Foreskin melanocyte (primary cell): ENCODE measurements at places on chromosomes 12 and 14.

GRCh38 chr14:54447231-54447692 lies 6.1 kb upstream of the CNIH1 start:
- DNase-seq, result no peak

- DNase-seq, result no peak
Measured at GRCh38 chr14:72736308-72736707, 157.6 kb downstream of the DPF3 start.

DNA sequence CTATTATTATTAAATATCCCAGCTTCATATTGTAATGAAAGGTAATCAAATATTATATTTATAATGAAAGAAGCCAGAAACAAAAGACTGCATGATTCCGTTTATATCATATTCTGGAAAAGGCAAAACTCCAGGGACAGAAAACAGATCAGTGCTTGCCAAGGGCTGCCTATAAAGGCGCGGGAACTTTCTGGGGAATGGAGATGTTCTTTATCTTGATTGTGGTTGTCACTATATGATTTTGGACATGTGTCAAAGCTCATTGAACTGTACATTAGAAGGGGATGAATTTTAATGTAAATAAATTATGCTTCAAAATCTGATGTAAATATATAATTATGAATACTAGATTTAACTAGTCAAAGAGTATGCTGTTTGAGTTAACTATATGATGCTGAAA lies 115.4 kb upstream of the KRAS start:
- no peak for DNase-seq

DNA sequence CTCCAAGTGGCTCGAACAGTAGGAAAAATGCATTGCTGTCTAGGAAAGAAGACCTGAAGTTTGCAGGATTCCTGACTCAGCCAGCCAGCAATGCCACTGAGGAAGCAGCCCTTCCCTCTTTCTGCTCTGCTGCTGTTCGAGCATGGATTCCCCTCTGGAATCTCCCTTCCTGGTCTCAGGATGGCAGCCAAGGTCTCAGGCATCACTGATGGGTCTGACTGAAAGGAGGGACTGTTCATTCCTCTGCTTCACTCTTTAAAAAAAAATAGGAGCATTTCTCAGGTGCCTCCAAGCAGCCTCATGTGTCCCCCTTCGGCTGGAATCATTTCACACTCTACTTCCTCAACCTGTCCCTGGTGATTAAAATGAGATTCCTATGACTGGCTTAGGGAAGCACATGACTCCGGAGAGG lies 62.4 kb downstream of the SLC15A4 start:
- no peak for DNase-seq

DNA sequence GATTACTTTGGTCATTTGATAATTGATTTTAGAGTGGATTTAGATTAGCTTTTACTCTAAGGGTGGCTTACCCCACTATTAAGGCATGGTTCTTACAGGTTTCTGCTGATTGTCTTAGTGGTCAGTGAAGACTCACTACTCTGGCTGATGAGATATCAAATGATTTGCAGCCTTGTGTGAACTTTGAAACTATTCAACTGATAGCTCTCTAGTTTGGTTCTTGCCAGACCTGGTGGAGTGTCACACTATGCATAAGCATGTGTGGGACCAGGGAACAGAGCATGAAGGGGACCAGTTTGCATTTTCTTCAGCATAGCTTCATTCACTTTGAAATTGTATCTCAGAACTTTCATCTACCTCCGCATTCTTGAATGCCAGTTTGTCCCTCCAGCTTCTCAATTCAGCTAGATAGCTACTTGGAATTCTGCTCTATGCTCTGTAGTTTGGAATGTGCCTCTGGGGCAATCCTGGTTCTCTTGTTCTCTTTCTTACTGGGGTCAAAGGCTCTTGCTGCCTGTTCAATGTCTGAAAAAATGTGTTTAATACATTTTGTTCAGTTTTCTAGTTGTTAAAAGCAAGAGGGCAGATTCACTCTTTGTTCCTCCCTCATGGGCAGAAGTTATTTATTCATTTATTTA lies 12.7 kb downstream of the SCYL2 start:
- peak; percentile 60 for DNase-seq
